Vagina (tissue), 2 donors: ENCODE measurements at places on chromosomes 16 and 17.

GRCh38 chr17:42107597-42108576 lies 4.6 kb downstream of the DHX58 start:
- no peak for DNase-seq

DNA sequence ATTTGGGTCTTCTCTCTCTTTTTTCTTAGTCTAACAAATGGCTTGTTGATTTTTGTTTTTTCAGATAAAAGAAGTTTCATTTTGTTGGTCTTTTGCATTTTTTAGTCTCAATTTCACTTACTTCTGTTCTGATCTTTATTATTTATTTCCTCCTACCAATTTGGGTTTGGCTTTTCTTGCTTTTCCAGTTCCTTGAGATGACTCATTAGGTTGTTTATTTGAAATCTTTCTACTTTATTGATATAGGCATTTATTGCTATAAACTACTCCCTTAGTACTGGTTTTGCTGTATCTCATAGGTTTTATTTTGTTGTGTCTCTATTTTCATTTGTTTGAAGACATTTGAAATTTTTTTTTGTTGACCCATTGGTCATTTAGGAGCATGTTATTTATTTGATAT lies 152.2 kb upstream of the MPHOSPH6 start:
- no peak for DNase-seq

DNA sequence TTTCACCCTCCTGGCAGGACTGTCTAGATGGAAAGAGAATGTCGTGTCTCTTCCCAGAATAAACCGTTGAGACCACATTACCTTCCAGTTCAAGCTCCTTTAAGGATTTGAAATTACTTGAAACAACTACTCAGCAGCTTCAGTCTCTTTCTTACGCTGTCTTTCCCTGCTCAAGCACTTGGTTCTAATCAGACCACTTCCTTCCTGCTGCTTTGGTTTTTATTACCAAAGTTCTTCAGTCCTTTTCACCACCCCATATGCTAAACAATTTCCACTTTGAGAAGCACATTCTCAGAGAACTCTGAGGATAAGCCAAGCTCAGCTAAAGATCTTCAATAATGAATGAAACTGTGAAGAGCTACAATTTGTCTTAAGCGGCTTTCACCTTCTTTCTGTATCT lies 105.4 kb downstream of the STX8 start:
- no peak for DNase-seq

DNA sequence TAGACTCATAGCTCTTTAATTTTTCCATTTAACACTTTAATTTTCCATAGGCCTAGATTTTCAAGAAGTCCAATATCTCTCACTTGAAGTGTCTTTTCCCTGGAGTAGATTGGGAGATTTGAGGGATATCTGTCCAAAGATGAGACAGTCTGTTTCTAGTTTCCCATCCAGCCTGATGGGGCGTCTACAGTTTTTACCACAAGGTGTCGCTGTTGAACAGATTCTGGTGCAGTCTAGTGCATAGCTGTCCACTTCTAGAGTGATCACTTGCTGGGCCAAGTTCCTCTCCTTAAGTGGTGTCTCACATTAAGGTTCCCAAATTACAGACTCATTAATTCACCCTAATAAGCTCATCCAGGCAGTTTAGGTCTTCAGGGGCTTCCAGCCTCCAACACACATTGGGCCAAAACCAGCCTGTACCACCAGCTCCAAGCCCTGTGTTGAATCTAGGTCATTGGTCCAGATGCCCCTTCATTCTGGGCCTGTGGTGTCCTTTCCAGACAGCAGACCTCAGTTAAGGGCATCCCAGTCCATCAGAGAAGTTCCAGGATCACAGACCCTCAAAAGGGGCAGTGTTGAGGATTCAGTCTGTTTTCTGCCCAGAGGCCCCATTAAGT lies 9.4 kb downstream of the SNX20 start:
- DNase-seq = no peak

DNA sequence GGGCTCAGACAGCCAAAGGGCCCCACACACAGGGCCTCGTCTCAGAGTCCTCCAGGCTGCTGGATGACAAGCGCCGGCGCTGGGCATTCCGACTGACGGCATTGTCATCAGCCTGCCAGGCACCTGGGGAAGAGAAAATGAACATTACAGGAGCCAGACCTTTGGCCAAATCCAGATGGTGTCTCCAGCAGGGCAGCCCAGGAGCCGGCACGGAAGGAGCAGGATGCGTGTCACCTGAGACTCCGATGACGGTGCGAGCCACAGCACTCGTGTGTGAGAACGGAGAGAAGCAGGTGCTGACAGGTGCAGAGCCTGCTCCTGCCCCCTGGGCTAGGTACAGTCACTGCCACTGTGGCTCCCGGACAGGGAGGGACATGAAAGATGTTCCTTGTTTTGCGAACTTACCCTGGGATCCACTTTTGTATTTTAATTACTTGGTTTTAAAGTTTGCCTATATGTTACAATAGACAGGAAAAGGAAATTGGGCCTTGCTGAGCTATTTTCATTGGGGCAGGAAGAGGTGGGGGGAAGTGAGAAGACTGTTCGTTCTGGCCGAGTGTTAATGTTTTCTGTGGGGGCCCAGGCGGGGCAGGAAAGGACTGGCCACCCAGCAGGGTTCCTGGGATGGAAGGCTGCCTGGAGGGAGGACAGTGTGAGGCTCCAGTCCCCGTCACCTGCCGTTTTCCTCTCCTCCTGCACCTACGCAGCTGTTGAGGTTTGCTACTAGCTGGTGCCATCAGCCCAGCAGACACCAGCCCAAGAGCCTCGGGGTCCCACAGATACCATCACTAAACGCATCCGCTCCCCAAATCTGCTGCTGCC lies 4.4 kb upstream of the FOXJ1 start:
- no peak for DNase-seq

DNA sequence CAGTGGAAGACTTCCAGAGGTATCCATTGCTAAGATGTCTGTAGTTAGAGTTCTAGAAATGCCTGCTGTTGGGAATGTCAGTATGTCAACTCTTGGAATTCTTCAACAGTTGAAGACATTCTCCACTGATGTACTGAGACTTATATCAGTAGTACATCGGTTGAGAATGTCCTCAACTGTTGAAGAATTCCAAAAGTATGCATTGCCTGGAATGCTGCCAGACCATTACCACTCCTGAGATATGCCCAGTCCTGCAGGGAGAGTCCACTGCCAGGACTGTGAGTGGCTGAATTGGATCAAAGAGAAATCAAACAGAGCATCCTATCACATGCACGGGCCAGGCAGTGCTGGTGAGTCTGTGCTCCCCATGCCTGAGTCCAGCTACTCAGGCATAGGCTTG lies 42.0 kb downstream of the IL21R start:
- no peak for DNase-seq

DNA sequence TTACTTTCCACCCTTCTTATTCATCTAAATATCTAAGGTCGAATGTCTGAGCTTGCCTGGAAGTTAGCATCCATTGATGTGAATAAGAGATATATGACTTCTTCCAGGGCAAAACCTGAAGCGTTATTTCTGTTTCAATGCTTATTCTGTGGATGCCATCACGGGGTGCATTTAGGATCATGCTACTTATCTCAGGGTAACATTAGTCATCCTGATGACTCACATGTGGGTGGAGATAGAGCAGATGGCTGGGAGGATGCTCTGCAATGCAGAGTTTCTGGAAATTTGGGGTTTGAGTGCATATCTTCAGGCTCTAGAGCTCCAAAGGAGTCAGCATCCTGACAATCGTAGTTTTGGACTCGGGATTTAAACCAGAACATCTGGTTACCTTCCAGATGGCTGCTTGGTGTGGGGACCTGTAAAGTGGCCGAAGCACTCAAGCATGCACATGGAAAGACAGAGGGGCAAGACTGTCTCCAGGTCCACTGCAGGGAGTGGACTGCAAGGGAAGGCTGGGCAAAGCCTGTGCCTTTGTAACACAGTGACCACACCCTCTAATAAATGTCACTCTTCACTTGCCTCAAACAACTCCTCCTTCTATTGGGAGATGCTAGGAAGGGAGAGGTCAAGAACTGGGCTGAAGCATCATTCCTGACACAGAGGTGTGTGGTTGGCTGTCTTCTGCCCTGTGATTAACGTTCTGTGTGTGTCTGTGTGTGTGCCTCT lies 175.2 kb upstream of the SALL1 start:
- DNase-seq = no peak

DNA sequence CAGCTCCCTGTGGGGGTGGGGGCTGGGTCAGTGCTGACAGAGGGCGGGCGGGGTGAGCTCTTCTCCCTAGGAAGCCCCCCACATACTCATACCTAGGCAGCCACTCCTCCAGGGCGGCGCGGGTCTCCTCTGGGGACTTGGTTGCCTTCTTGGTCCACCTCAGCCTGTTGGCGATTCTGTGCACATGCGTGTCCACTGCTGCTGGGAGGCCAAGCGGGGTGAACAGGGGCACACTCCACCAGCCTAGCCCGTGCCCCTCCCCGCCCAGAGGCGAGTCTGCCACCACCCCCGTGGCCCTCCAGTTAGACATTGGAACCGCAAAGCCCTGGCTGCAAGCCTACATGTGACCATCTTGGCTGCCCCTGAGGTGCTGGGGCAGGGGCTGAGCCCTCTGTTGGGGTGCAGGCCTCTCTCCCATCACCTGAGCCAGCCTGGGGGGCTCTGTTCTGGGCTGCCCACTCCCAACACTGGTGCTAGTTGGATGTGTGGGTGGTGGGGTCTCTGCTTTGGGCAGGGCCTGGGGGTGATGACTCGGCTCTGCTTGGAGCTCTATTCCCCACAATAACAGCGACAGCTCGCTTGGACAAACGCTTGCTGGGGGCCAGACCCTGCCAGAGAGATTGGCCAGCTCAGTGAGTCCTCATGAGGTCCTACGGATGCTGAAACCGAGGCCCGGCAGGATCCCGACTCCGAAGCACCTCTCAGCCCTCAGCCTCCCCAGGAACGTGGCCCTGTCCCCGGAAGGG lies 7.4 kb downstream of the NTHL1 start:
- no peak for DNase-seq

DNA sequence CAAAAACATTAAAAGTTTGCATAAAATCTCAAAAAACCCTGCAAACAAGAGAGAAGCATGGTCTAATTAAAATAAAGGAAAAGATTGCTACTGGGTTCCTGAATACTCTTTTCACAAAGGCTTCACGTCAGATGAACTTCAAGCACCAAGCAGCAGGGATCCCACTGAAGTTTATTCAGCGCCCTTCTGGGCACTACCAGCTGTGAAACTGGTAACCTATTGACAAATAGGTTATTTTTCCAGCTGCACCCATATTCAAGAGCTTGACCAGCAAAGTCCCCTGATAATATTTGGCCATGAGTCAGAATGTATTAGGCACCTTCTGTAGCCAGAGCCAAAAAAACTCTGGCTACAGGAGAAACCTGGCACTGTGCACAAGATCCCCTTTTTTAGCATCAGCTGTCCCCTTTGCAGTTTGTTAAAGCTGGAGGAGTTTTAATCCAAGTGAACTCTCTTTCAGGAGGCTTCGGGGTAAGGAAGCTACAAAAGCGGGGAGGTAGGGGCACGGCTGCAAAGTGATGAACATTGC lies 60.3 kb downstream of the GRIN2A start:
- DNase-seq = no peak

GRCh38 chr17:58150394-58150793 lies 2.2 kb downstream of the OR4D1 start:
- no peak for DNase-seq

- no peak for DNase-seq
Measured at GRCh38 chr17:65345261-65346005, 208.3 kb downstream of the RGS9 start.

DNA sequence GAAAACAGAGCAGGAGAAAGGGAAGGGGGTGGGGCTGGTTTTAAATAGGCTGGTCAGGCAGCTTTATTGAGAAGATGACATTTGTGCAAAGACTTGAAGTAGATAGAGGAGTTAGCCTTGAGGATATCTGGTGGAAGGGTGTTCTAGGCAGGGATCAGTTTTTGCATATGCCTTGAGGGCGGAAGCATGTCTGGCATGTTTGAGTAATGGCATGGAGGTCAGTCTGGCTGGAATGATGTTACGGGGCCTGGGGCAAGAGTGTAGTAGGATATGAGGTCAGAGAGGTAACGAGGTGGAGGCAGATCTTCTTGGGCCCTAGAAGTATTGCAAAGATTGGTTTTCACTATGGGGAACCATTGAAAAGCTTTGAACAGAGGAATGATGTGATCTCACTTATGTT lies 4.8 kb downstream of the RABEP1 start:
- no peak for DNase-seq

GRCh38 chr17:64571746-64572145 lies 65.0 kb downstream of the CEP95 start:
- DNase-seq = no peak

DNA sequence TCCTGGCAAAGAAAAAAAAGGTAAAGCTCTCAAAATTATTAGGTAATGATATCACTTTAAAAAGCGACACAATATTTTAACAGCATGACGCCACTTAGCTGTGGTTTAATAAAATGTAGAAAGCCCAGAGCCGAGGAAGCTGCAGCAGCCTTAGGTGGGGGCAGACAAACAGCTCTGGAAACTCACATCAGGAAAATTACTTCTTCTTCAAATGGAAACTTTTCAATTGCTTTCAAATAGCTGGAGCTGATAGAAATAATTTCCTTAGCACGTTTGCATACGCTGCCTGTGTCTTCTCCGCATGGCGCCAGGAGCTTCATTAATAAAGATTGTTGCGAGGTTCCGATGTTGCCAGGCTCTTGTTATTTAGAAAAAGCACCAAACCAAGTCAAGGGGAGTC lies 835.3 kb upstream of the EEF2KMT start:
- DNase-seq = no peak

GRCh38 chr17:79563237-79564013 lies 47.4 kb downstream of the RBFOX3 start:
- no peak for DNase-seq

- DNase-seq = no peak
Measured at GRCh38 chr17:45427181-45427835, 5.4 kb downstream of the ARHGAP27 start.

- no peak for DNase-seq
Measured at GRCh38 chr17:55450232-55450825, 28.7 kb upstream of the MMD start.

DNA sequence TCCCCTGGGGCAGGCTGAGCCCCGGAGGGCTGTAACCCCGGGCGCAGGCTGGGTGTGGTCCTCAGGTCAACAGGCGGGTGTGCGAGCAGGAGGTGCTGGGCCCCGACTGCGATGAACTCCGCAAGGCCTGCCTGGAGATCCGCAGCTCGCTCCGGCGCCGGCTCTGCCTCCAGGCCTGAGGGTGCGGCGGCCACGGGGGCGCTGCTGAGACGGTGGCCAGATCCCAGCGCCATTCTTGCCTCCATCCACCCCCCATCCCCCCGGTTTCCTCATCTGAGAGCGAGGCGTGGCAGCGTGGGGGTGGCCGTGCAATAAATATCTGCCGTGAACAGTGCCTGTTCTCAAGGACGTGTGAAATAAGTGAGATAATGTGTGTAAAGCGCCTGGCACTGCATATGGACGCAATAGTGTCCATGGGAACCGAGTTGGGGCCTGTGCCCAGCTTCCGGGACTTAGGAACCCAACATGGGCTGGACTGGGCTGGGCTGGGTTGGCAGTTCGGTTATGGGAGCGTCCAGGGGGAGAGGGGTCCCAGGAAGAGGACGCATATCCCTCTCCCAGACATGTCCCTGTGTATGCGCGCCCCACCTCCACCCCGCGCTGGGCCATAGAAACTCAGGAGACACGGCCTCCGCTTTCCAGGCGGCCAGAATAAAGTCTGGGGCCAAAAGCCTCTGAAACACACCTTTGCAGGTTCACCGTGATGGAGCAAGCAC lies 15.0 kb downstream of the ZNF213 start:
- DNase-seq = no peak

GRCh38 chr16:1553946-1554825 lies 20.7 kb downstream of the TMEM204 start:
- DNase-seq = no peak

GRCh38 chr16:5607169-5607568 lies 509.6 kb upstream of the EEF2KMT start:
- no peak for DNase-seq
